ENCODE measurements at places on chromosomes 6 and 20. TPM values are rescaled to one million over a fixed set of nuclear protein-coding genes. Genes with fewer than 3 reads are reported as not detected.

MAP1LC3A gene
- total RNA-seq = not detected

FNDC1 gene
- total RNA-seq = not detected

TCP11 gene
- total RNA-seq = not detected

RRAGD gene
- 0.18 TPM for total RNA-seq

CNR1 gene
- not detected for total RNA-seq

SLC17A3 gene
- total RNA-seq = not detected

DPPA5 gene
- not detected for total RNA-seq

GJA1 gene
- total RNA-seq = not detected

GRCh38 chr6:109139109-109139508, 43.8 kb downstream of the CEP57L1 start:
- H3K27me3 ChIP-seq = no peaks in the 10 kb centered on the region
- H3K4me1 ChIP-seq = peaks cover 14% of the 10 kb centered on the region
- peak; percentile 39 for DNase-seq
- H3K36me3 ChIP-seq = no peaks in the 10 kb centered on the region

- H3K36me3 ChIP-seq = no peaks in the 10 kb centered on the region
- H3K27ac ChIP-seq = no peak overlapping the region
- no peaks in the 10 kb centered on the region for H3K27me3 ChIP-seq
These were observed 172.7 kb downstream of the MRPL14 start for GRCh38 chr6:43954311-43955131.

GRCh38 chr20:34709831-34710567, 5.9 kb downstream of the TP53INP2 start:
- no peaks in the 10 kb centered on the region for H3K27me3 ChIP-seq
- no peak for DNase-seq
- H3K4me1 ChIP-seq = peaks cover 46% of the 10 kb centered on the region
- peaks cover 6% of the 10 kb centered on the region for H3K36me3 ChIP-seq

DNA sequence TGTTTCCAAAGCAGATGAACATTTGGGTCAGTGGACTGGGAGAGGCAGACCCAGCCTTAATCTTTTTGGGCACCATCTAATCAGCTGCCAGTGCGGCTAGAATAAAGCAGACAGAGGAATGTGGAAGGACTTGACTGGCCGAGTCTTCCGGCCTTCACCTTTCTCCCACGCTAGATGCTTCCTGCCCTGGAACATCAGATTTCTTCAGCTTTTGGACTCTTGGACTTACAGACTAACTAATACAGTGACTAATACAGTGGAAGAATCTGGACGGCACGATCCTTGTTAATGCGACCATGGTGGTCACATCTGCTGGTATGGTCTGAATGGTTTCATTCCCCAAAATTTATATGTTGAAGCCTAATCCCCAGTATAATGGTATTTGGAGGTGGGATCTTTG, 122.6 kb upstream of the NXT1 start:
- no peaks in the 10 kb centered on the region for H3K36me3 ChIP-seq
- H3K27me3 ChIP-seq = no peaks in the 10 kb centered on the region
- peak overlapping the region; percentile 37 for H3K27ac ChIP-seq
- DNase-seq = peak; percentile 79

DNA sequence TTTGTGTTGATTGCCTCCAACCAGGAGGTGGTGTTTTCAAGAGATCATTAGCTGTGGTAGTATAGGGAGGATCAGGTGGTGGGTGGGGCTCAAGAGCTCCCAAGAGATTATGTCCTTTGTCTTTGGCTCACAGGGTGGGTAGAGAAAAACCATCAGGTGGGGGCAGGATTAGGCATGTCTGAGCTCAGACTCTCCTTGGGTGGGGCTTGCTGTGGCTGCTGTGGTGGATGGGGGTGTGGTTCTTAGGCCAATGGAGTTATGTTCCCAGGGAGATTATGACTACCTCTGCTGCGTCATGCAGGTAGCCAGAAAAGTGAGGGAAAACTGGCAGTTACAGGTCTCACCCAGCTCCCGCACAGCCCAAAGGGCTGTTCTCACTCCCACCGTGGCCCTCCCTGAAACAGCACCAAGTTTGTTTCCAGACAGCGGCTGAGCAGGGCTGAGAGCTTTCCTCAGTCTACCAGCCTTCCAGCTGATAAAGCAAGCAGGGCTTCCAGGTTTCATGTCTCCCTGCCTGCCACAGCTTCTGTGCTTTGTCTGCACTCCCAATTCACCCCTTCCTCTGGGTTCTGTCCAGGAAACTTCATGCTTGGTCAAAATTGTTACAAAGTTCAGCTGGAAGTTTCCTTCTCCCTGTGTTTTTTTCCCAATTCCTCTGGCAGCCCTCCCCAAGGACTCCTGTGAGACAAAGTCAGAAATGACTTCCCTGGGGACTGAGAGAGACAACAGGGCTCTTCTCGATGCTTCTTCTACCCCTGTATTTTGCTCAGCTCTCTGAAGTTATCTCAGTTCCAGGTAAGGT, 481.1 kb upstream of the MAN1A1 start:
- no peaks in the 10 kb centered on the region for H3K36me3 ChIP-seq
- peaks cover 55% of the 10 kb centered on the region for H3K4me1 ChIP-seq
- no peaks in the 10 kb centered on the region for H3K27me3 ChIP-seq

DNA sequence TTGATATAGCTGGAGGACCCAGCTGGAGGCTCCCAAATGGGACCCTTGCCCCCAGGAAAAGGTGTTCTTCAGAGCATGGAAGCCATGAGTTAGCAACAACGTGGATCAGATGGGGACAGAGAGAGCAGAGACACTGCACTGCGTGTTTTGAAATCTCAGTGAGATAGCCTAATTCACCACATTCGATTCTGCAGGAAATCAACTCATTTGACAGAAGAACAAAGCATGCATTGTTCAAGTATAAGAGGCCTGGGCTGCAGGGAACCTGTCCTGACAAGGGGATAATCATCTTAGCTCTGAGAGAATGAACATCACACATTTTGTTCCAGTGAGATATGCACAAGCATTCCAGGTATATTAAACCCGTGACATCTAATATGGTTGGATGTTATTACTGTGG, 450.2 kb downstream of the CDH26 start:
- H3K27me3 ChIP-seq = peaks cover 59% of the 10 kb centered on the region
- no peaks in the 10 kb centered on the region for H3K36me3 ChIP-seq
- no peak for DNase-seq
- no peak overlapping the region for H3K27ac ChIP-seq
- H3K4me3 ChIP-seq = no peak overlapping the region

DNA sequence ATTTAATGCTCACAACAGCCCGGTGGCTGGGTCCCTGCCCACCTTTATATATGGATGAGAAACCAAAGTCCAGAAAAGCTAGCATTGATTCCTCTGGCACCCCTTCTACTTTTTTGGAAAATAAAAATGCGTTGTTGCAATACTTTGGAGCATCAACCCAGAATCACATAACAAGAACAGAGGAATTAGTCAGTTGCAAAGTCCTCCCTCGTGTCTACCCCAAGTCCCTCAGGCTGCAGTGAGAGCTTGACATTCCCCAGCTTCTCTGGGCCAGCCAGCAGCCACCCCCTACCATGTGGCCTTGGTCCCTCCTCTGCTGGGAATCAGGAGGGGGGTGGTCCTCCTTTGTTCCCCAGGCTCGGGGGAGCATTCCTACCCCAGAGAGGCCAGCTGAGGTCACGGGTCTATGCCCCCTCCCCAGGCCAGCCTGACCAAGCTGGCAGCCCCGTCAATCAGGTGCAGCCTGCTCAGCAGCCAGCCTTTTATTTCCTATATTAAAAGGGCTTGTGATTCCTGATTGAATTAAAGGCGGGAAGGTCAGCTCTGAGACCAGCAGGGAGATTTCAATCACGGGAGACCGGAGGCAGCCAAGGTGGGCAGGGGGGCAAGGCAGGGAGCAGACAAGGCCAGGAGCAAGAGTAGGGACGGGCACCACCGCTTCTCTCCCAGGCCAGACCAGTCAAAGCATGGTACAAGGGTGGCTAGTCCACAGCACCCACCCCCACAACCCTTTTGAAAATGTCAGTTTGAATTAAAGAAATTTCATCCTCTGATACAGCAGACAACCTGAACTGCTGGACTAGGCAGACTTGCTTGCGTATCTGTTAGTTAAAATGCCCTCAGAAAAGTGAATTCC, 158.9 kb downstream of the MRPL14 start:
- no peaks in the 10 kb centered on the region for H3K27me3 ChIP-seq
- H3K4me3 ChIP-seq = no peak overlapping the region
- H3K27ac ChIP-seq = no peak overlapping the region
- no peaks in the 10 kb centered on the region for H3K36me3 ChIP-seq
- 0 out of 2 replicates have a peak, but pooled peaks cover 4% of the 10 kb centered on the region for H3K4me1 ChIP-seq

GRCh38 chr6:17638212-17638715, 38.2 kb downstream of the FAM8A1 start:
- H3K27ac ChIP-seq = no peak overlapping the region
- no peaks in the 10 kb centered on the region for H3K27me3 ChIP-seq
- DNase-seq = no peak
- peaks cover 36% of the 10 kb centered on the region for H3K36me3 ChIP-seq
- H3K4me1 ChIP-seq = no peaks in the 10 kb centered on the region

- peak overlapping the region; percentile 54 for H3K4me3 ChIP-seq
- peaks cover 15% of the 10 kb centered on the region for H3K4me1 ChIP-seq
- H3K36me3 ChIP-seq = no peaks in the 10 kb centered on the region
- peak; percentile 80 for DNase-seq
- H3K27ac ChIP-seq = no peak overlapping the region
- H3K27me3 ChIP-seq = no peaks in the 10 kb centered on the region
These were observed 679 bp upstream of the LPIN3 start for GRCh38 chr20:41339957-41340326.

GRCh38 chr6:145815309-145816274, 997 bp upstream of the FBXO30 start:
- H3K4me3 ChIP-seq = peak overlapping the region; percentile 73
- no peaks in the 10 kb centered on the region for H3K27me3 ChIP-seq
- DNase-seq = no peak
- peaks cover 33% of the 10 kb centered on the region for H3K4me1 ChIP-seq
- no peaks in the 10 kb centered on the region for H3K36me3 ChIP-seq

GRCh38 chr20:17530716-17531664, at the start of gene BFSP1:
BFSP1 (minus strand) TSS chr20:17531379; CDS start chr20:17531329, 50 bp downstream.
- H3K4me3 ChIP-seq = peak within 1 kb of the TSS; percentile 66
- H3K36me3 ChIP-seq = no peaks in the 10 kb centered on the region
- no peak within 1 kb of the TSS for H3K27ac ChIP-seq

DNA sequence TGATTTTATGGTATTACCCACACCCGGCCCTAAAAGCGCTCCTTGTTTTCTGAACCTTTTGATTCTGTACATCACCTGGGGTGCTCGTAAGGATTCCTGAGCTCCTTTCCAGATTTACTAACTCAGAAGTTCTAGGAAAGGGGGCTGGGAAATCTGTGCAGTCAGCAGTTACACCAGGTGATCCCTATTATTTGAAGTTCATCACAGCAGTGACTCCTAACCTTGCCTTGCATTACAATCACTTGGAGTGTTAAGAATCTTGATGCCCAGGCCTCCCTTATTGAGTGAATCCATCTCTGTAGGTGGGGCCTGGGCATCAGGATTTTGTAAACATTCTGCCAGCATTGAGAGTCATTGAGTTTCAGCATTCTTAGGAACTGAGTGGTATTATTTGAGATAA, 44.7 kb downstream of the BMP6 start:
- H3K36me3 ChIP-seq = no peaks in the 10 kb centered on the region

DNA sequence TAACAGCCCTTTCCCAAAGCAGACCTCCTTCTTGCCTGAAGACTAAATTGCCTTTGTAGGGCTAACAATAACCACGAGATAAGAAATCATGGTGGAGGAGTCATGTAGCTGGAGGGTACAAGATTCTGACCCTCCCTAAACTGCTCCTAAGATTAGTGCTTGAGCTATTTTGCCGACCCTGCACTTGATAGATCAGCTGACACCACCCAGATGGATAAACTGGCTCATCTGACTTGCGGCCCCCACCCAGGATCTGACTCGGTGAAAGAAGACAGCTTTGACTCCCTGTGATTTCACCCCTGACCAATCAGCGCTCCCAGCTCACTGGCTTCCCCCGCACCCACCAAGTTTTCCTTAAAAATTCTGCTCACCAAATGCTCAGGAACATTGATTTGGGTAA, 57.6 kb upstream of the UNC93A start:
- no peak for DNase-seq
- peaks cover 83% of the 10 kb centered on the region for H3K27me3 ChIP-seq
- H3K27ac ChIP-seq = no peak overlapping the region
- H3K4me1 ChIP-seq = no peaks in the 10 kb centered on the region
- no peaks in the 10 kb centered on the region for H3K36me3 ChIP-seq

GRCh38 chr6:158631678-158632537, 12.6 kb downstream of the DYNLT1 start:
- H3K27me3 ChIP-seq = no peaks in the 10 kb centered on the region
- peaks cover 34% of the 10 kb centered on the region for H3K36me3 ChIP-seq

- peaks cover 5% of the 10 kb centered on the region for H3K4me1 ChIP-seq
- H3K36me3 ChIP-seq = no peaks in the 10 kb centered on the region
- no peaks in the 10 kb centered on the region for H3K27me3 ChIP-seq
- H3K27ac ChIP-seq = no peak within 1 kb of the TSS
- peak; percentile 65 for DNase-seq
These were observed at the start of gene GABBR1 for GRCh38 chr6:29632789-29633533. GABBR1 (minus strand) TSS chr6:29633183; CDS start chr6:29632385, 798 bp downstream.

DNA sequence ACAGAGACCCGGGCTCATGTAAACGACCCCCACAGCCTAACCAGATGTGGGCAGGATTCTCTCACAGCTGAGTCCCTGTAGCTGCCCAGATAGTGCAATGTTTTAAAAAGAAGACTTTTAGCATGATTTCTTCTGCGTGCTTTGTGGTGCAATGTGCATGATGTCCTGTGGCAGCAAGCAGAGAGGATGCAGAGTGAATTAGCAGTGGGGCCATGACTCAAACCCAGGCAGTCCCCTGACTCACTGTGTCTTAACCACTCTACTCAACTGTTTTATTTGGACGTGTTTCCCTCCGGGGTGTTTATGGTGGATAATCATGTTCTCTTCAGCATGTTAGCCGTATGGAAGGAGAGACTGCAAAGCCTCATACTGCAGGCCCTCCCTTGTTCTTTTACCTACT, 247.9 kb downstream of the SLC24A3 start:
- peaks cover 57% of the 10 kb centered on the region for H3K27me3 ChIP-seq
- no peaks in the 10 kb centered on the region for H3K36me3 ChIP-seq
- no peak overlapping the region for H3K4me3 ChIP-seq
- no peaks in the 10 kb centered on the region for H3K4me1 ChIP-seq

DNA sequence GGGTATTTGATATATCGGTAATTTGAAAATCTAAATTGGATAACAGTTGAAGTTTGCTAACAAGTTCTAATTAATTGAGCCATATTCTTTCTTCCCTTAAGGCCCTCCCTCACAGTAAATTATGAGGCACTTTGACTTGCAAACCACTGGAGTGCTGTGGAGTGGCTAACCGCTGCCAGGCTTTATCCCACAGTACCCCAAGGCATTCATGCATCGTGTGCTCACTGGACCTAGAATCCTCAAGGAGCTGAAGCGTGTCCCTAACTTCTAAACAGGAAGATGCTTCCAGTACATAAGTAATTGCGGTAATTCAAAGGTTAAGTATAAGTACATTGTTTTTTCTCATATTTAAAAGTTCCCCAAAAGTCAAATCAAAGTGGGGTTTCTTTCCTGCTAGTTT, 499.9 kb downstream of the TFAP2A start:
- H3K4me3 ChIP-seq = no peak overlapping the region
- no peaks in the 10 kb centered on the region for H3K27me3 ChIP-seq
